Stimulated activated CD8-positive, alpha-beta memory T cell treated with anti-CD3 and anti-CD28 coated beads, Interleukin-15, amount 100 ng/mL, for 48 hours (primary cell): ENCODE measurements at places on chromosomes 2 and 18.

GRCh38 chr18:31206071-31206470 is 43.4 kb upstream of the DSC1 start:
- DNase-seq: no peak

DNA sequence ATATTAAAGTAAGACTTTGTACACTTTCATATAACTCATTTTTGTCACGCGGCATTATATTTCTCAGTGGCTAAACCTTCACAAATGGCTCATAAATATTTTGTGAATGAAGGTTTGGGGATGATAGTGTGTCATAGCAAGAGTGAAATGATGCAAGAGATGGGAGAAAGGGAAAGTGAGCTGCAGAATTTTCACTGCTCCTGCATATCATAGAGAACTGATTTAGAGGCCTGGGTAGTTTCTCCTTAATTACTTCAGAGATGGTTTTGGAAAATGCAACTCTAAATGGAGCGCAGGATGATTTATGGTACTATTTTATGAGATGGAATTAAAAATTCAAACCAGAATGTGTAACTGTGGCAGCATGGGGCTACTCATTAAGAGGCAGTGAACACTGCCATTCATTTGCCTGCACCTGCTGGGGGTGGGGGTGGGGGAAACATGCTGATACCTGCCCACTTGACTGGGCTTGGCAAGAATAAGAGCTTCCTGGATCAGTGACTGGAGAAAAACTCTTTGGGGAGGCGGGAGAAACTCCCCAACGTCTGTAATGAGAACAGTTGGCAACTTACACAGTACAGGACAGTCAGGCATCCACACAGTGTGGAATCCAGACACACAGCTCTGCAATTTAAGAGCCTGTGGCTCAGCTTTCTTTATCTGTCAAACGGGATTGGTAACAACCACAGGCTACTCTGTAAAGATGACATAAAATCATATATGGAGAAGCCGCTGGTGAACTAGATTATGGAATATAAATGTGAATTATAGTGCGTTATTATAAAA is 941.9 kb downstream of the SLC4A3 start:
- DNase-seq: no peak

GRCh38 chr2:104443145-104443544 is 410.8 kb upstream of the POU3F3 start:
- no peak for DNase-seq

GRCh38 chr18:37481072-37481471 is 84.5 kb downstream of the CELF4 start:
- DNase-seq: no peak

GRCh38 chr2:23158306-23158705 is 226.7 kb upstream of the KLHL29 start:
- DNase-seq: no peak

GRCh38 chr2:7119132-7119835 is 202.1 kb downstream of the RNF144A start:
- DNase-seq: no peak

DNA sequence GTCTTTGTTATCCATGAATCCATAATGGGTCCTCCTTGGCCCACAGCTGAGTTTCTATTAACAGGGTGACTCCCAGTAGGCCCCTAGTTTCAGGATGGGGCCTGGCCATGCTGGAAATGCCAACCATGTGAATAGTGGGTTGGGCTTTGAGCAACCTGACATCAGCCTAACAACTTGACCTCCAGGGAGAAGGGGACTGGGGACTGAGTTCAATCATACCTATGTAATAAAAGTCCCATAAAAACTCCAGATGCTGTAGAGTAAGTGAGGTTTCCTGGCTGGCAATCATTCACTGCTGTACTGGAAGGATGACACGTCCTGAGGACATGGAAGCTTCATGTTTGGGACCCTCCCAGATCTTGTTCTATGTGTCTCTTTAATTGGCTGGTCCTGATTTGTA is 7.9 kb downstream of the REV1 start:
- DNase-seq: no peak

GRCh38 chr2:20415511-20415918 is 31.4 kb upstream of the RHOB start:
- DNase-seq: no peak

DNA sequence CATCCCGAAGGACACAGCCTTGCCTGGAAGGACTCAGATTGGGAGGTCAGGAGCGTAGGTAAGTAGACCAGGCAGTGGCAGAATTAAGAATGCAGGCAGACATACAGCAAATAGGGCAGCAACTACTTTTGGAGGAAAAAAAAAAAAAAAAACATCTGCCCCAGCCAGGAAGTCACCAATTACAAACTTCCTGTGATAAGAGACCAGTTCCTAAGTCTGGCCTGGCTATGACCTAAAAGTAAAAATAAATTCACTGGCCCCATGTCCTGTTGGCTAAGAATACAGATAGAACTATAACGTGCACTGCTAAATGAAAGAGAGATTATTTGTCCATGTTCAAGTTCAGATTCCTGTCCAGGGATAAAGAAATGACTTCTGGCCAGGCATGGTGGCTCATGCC is 45.2 kb upstream of the NOSTRIN start:
- no peak for DNase-seq

- no peak for DNase-seq
Measured at GRCh38 chr2:173657996-173658717, 303.5 kb downstream of the CDCA7 start.

DNA sequence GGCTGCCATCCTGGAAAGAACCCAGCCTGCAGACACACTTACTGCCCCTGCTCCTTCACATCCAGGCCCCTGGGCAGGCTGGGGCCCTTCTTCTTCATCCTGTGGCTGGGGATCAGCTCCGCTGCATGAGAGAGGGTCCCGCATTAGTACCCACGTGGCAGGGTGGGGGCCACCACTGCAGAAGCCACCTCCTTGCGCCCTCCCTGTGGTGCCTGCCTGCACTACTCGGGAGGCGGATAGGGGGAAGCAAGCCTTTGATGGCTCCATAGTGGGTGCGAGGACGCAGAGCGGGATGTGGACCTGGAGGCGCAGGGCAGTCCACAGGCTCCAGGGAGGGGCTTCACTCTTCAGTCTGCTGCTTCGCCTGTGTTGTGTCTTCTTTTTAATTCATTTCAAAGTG is 46.7 kb downstream of the GPC1 start:
- no peak for DNase-seq

GRCh38 chr2:39479696-39480095 is 42.6 kb upstream of the MAP4K3 start:
- no peak for DNase-seq

- no peak for DNase-seq
Measured at GRCh38 chr18:35291166-35291565, 1.1 kb upstream of the ZSCAN30 start.

GRCh38 chr2:202091476-202091875 is 18.4 kb downstream of the KIAA2012 start:
- DNase-seq: no peak

DNA sequence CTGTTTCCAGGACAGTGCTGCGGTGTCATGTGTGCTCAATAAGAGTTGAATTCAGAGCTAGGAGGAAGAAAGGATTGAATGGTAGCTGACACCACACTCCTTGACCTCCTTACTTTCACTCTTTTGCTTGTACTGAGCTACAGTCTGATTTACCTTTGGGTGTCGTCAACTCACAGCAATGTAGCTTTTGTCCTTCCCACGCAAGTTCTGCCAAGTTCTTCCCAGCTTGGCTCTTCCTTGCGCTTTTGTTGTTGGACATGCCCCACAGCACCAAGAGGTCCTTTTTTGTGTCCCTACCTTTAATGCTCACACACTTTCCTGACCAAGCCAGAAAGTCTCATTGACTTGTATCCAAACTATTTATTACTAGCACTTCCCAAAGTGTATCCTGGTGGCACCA is 38.3 kb upstream of the ITGB6 start:
- no peak for DNase-seq
